ENCODE measurements at places on chromosomes 16 and 17.
A peak's percentile ranks its signal among the peaks of the same experiment; 100 is the strongest.

GRCh38 chr16:52932321-52932720, 120.4 kb downstream of the CHD9NB start:
- DNase-seq: no peak

GRCh38 chr17:17959520-17960361, 12.5 kb downstream of the TOM1L2 start:
- DNase-seq: no peak

DNA sequence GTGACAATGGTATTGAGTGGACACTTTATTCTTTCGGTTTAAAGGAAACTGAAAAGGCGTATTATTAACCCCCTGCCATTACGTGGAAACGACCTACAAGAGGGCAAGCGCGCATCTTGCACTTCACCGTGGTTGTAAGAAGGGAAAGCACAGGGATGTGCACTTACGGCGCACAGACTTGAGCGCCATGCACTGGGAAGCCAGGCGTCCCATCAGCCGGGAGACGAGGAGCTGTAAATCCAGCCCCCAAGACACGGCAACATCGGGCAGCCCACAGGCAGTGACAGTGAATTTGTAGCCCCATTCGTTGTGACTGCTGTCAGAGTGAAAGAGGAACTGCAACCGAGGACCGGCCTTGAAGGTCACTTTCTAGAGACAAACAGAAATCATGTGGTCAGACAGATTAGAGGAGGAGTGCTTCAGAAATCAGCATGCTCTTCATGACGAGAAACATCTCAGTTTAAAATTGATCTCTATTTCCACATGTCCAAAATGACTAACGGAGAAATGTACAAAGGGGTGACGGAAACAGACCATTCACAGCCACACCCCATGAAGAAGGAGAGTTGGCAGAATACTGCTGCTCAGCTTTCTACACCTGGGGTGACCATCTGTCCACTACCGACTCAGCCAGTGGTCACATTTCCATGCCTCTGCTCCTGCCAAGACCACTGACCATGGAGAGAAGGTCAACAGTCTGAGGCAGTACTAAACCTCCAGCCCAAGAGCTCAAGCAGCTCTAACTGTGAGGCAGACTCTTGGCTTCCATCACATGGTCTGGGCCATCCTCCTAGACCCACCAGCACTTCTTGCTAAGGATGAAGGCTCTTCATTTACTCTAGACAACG, 68.6 kb downstream of the ZZEF1 start:
- peak; percentile 81 for DNase-seq

DNA sequence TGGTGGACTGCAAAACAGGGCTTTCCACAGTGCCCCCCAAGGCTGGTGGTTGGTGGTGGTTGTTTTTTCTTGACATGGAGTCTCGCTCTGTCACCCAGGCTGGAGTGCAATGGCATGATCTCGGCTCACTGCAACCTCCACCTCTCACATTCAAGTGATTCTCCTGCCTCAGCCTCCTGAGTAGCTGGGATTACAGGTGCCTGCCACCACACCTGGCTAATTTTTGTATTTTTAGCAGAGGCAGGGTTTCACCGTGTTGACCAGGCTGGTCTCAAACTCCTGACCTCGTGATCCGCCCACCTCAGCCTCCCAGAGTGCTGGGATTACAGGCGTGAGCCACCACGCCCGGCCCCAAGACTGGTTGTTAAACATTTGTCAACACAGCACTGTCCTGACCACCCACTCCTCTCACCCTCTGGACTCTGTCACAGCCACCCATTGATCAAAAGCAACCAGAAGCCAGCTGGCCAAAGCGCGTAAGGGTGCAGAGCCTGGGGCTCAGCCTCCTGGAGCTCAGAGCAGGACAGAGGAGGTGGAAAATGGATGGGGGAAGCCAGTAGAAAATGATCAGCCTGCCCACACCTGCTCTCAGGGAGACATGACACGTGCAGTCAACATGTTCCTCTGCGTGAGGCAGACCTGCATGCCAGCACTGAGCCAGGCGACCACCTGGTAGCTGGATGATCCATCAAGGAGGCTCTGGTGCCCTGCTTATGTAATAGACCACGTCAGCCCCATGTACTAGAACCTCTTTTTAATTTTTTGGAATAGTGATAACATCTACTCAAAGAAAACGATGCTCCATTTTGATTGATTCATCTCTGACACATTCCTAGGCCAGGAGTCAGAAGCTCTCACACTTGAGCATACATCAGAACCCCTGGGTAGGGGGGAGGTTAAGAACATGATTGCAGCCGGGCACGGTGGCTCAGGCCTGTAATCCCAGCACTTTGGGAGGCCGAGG, 14.8 kb upstream of the OSGIN1 start:
- no peak for DNase-seq

DNA sequence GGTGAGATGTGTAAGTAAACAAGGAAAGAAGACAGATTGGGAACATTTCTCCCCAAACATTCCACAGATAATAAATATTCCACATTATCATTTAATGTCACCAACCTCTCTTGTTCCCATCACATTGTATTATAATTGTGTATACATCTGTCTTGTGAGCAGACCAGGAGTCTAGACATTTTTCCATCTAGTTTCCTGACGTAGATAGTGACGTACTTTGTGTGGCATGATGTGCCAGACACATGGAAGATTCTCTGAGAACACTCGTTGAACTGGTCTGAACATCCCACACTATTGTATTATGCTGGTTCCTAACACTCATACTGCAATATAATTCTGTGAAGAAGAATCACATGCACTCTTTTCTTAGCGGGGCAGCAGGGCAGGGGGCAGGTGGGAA, 34.0 kb downstream of the WSB1 start:
- no peak for DNase-seq

GRCh38 chr17:2684549-2684948, 27.0 kb downstream of the CLUH start:
- no peak for DNase-seq

GRCh38 chr17:34622862-34623623, 43.7 kb downstream of the TMEM132E start:
- no peak for DNase-seq

DNA sequence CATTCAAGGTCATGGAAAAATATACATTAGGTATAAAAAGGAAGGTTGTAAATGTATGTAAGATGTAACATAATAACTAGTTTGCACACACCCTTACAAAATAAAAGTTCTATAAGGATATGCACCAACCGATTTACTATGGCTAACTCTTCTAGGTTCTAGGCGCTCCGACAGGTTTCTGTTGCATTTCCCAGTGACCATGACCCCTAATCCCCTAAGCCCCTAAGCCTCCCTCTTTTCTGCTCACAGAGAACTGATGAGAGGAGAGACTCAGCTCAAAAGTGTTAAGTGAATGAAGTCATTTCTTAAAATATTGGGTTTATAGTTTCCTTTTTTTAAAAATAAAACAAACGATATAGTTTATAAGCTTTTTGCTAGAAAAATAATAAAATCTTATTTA, 30.0 kb upstream of the HEATR6 start:
- no peak for DNase-seq

DNA sequence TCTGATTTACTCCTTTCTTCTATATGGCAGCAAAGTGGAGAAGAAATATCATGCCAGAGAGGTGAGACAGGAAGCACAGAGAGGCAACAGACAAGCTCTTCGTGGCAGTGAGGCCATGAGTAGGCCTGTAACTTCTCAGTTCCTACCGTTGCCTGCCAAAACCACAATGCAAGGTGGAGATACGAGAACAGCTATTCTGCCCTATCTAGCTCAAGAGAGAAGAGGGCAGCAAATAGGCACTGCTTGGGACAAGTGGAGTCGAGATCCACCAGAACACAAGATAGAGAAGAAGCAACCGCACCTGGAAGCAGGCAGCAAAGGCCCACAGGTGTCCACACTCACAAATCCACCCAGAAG, 24.8 kb downstream of the RANBP10 start:
- no peak for DNase-seq

DNA sequence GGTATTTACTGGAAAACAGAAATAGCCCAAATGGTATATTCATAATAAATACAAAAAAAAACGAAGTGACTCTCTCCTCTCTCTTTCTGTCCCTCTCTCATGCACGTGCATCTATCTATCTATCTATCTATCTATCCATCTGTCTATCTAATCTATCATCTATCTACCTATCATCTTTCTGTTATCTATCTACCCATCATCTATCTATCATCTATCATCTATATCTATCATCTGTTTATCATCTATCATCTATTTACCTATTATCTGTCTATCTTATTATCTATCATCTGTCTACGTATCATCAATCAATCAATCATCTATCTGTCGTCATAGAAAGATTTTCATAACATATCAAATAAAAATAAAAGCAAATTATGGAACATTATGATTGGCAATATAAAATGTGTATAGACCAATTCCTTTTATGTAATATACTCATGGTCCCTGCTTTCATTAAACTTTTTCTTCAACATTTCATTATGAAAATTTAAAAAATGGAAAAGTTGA, 126.7 kb upstream of the CACNG3 start:
- DNase-seq: no peak

GRCh38 chr16:74321356-74321755, 24.7 kb downstream of the PSMD7 start:
- no peak for DNase-seq

GRCh38 chr16:55225972-55226542, 97.9 kb upstream of the IRX6 start:
- DNase-seq: no peak

DNA sequence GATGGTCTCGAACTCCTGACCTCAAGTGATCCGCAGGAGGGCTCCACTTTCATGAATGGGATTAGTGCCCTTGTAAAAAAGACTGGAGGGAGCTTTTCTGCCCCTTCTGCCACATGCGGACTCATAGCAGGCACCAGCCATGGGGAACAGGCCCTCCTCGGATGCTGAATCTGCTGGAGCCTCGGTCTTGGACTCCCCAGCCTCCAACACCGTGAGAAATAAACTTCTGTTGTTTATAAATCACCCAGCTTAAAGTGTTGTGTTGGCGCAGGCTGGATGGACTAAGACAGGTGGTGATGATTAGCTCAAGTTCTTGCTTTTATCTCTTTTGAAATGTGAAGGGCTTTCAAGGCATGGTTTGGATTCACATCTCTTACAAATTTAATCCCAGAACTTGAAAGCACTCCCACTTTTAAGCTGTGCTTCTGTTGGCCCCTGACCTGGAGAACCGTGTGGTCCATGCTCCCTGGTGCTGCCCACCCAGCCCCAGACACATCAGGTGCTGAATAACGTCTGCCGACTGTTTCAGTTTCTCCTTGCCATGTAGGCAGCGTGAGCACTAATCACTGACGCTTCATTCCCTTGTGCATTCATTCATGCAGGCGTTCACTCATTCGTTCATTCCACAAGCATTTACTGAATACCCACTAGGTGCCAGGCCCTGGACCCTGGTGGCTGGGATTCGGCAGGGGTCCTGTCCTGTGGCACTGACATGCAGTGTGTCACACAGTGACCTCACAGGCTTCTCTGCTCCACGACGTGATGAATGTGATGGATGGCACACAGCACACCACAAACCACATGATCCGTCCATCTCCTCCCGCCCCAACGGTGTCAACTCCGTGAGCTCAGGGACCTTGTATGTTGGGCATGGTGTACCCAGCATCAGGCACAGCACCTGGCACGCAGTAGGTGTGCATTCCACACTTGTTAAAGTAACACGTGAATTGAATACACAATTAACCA, 8.9 kb downstream of the CIBAR2 start:
- no peak for DNase-seq

DNA sequence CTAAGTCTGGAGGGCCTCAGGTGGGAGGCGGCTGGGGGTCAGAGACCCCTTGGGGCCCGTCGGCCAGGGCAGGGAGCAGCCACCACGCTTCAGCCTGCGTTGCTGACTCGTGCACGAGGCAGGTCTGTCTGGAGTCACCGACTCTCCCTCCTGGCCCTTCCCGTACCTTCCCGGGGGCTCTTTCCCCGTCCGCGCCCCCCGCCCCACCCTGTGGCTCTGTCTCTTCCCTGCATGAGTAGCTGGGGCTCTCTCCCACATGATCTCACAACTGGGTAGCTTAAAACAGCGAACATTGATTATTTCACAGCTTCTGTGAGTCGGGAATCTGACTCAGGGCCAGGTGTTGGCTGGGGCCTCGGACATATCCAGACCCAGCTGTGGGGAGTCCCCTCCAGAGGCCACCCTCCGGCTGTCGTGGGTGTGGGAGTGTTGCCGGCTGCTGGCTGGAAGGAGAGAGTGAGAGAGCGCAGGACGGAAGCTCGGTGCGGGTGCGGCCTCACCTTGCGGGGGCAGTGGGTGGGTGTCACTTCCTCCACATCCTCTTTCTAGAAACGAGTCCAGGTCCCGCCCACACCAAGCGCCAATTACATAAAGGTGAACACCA, 17.3 kb downstream of the BAHCC1 start:
- peak; percentile 54 for DNase-seq

GRCh38 chr17:61487161-61487988, 35.2 kb downstream of the TBX4 start:
- DNase-seq: no peak

GRCh38 chr16:82136956-82137821, 32.8 kb downstream of the MPHOSPH6 start:
- DNase-seq: no peak
